ENCODE measurements at places on chromosomes 6 and 20.

GRCh38 chr20:11754451-11754850, 163.2 kb upstream of the BTBD3 start:
- no peak for DNase-seq

DNA sequence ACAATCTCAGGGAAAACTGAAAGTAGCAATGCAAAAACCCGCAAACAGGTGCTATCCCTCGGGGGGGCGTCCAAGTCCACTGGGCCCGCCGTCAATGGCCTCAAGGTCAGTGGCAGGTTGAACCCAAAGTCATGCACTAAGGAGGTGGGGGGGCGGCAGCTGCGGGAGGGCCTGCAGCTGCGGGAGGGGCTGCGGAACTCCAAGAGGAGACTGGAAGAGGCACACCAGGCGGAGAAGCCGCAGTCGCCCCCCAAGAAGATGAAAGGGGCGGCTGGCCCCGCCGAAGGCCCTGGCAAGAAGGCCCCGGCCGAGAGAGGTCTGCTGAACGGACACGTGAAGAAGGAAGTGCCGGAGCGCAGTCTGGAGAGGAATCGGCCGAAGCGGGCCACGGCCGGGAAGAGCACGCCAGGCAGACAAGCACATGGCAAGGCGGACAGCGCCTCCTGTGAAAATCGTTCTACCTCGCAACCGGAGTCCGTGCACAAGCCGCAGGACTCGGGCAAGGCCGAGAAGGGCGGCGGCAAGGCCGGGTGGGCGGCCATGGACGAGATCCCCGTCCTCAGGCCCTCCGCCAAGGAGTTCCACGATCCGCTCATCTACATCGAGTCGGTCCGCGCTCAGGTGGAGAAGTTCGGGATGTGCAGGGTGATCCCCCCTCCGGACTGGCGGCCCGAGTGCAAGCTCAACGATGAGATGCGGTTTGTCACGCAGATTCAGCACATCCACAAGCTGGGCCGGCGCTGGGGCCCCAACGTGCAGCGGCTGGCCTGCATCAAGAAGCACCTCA, 166.3 kb downstream of the DTNBP1 start:
- no peak for DNase-seq

DNA sequence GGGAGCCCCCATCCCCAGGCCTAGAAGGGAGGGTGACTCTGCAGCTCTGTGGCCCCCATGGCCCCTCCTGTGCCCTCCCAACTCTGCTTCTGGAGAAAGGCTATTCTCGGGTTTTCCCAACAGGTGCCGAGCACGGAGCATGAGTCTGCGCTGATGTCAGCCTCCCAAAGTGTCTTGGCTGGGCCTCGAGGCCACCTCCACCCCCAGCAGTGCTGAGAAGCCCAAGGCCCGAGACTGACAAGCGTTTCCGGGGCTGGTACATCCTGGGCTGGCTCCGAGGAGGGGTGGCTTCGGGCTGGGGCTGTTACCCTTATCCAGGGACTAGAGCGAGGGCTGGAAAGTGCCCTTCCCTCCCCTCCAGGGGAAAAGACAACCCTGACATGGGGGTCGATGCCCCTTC, 60.2 kb upstream of the GATA5 start:
- no peak for DNase-seq

DNA sequence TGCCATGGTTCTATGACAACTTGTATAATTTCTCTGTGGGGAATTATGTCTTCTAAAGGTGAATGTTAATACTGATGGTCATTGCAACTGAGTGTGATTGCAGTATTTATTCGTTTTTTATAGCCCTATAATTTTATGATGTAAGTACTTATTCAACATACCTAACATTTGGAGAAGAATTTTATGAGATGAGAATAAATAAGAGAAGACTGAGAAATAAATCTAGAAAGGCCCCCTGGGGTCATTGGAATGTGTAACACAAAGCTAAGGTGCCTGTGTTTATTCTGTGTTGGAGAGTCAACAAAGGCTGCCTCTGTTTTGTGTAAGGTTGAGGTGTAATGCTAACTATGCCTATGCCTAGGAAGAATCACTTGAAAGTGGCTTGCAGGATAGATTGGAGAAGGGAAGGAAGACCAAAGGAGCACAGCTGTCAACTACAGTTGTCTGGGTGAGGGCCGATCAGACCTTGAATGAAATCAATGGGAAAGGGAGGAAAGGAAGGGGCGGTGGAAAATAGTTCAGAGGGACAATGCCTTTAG, 1076.7 kb downstream of the KIF16B start:
- DNase-seq = no peak

DNA sequence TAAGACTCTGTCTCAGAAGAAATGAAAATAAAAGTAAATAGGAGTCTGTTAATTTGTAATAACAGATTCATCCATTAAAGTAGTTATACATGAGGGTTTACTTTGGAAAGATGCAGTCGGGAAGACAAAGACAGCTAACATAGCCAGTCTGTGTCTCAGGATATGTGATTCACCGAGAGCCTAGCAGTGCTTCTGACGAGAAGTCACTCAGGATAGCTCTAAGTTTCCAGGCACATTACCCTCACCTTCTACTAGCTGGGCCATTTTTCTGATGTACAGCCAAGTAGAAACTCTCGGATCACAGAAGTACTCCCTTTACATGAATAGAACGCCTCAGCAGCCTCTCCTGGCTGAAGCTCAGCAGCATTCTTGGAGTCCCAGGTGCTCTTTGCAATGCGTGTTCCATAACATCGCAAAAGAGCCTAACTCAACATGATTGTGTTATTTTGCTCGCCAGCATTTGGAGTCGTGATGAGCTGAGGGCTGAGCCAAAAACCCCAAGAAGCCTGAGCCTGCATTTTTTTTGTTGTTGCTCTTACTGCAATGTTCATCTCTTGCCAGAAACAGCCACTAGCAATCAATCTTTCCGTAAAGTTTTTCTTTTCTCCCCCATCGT, 22.4 kb upstream of the TASP1 start:
- DNase-seq = peak; percentile 43

GRCh38 chr20:38065764-38066375, 32.3 kb downstream of the RPRD1B start:
- DNase-seq = no peak
